Karpas-422 (cell line): ENCODE measurements at places on chromosomes 2 and 18. TPM values are rescaled to one million over a fixed set of nuclear protein-coding genes. Genes with fewer than 3 reads are reported as not detected.

Gene GTF2A1L
- not detected in 2 replicates for total RNA-seq

Gene ZNF236
- total RNA-seq = 27.1 and 28.7 TPM in 2 replicates

Gene ZNF396
- 1.0 and 1.4 TPM in 2 replicates for total RNA-seq

Gene CDK5R2
- 0.61 TPM in 1 of 2 replicates, not detected in the other for total RNA-seq

Gene RBFA
- 68.8 and 76.4 TPM in 2 replicates for total RNA-seq
